ENCODE measurements at places on chromosomes 6 and 20.
A peak's percentile ranks its signal among the peaks of the same experiment; 100 is the strongest.

DNA sequence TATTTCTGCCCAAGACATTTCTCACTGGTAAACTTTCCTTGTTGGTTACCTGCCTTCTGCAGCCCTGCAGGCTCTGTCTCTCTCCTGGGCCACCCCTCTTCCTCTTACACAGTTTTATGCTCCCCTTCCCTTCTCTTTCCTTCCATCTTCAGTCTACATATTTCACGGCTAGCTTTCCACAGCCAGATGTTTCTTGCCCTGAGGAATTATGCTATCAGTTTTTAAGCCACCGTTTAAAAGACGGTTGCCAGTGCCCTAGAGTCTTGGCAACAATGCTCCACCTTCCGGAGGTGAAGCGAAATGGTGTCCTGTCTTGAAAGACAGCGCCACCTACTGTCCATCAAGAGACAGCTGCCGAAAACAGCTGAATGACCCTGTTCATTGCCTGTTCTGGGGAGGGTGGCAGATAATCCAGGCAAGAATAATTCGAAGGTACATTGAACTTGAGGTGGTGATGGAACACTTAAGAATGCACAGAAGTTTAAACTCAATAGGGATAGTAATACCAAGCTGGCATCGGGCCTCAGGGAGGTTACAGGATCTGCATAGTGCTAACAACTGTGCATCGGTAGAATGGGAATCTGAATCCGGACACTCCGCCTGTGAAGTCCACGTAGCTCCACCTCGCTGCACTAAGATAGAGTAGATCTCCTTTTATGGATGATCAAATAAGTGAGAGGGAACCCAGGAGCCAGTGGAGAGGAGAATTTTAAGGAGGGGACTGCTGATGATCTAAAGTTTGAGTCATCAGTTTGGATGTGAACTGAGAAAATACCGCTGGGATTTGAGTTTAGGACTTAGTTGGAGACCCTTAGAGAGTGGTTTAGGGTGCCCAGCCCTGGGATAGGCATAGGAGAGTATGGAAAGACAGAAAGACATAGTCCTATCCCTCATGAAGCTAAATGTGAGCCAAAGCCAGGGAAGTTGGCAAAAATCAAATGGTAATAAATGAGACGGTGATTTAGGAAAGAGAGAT lies 4.8 kb upstream of the TRIM40 start:
- DNase-seq, result peak; percentile 64

GRCh38 chr20:23232219-23232581 lies 118.4 kb upstream of the NXT1 start:
- no peak for DNase-seq

DNA sequence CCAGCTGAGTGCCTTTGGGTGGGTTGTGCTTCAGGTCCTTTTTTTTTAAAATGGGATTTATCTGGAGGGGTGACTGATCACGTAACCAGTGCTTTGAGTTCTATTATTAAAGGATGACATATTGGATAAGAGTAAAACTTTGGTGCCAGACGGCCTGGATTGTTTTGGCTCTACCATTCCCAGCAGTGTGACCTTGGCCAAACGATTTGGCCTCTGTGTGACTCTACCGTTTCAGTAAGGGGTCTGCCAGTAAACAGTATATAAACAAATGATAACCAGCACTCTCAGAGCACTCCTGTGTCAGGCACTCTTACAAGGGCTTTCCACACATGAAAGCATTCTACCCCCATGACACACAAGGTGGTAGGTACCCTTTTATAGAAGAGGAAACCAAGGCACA lies 8.7 kb downstream of the SCRT2 start:
- no peak for DNase-seq

- DNase-seq, result no peak
Observed at GRCh38 chr20:54711071-54711470, 235.7 kb downstream of the DOK5 start.

DNA sequence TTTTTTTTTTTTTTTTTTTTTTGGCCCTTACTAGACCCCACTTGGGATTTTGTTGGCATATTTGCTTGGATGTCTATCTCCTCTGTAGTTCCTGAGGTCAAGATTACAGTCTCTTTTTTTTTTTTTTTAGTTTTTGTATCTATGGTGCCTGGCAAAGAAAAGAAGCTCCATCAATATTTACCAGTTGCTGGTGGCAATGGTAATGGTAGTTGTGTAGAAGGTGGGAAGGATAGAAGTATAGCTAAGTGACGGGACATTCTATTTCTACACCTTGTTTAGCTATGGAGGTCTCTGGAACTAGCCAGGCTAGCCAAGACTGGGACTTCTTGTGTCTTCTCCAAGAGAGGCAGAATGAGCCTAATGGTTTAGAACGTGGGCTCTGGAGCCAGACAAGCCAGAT lies 42.2 kb upstream of the TNFAIP3 start:
- no peak for DNase-seq

GRCh38 chr6:12286373-12287110 lies 3.6 kb upstream of the EDN1 start:
- no peak for DNase-seq

- no peak for DNase-seq
Observed at GRCh38 chr20:19749618-19750071, 8.4 kb upstream of the RIN2 start.

GRCh38 chr6:44665143-44665542 lies 277.6 kb downstream of the CDC5L start:
- no peak for DNase-seq

- DNase-seq, result no peak
Observed at GRCh38 chr6:169862892-169863525, 111.6 kb downstream of the ERMARD start.

DNA sequence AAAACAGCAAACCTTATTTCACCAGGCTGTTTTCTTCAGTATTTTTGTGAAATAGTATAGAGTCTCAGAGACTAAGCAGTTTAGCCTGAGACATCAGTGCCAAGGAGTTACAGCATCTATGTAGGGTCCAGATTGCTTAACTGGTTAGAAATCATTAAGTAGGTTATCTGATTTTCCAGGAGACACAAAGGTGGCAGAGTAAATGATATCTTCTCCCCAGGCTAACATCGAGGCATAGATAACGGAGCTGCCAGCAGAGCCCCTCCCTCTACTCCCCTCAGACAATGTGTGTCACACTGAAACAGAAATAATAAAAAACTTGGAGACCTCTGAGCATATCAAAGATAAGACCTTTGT lies 473.0 kb upstream of the CITED2 start:
- DNase-seq, result no peak

DNA sequence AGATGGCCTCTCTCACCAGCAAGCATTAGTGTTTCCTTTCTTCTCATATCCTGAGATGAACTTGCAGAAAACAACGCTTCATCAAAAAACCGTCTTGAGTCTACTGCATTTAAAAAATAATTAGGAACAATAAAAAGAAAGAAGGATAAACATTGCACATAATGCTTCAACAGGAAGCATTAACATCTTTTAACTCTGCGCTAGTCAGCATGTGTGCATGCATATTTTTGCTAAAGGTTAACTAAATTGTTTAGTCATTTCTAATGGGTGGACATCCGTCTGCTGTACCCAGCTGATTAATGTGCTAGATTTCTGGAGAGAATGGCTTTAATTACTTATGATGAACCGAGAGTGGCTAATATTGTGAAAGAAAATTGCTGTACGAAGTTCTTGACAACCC lies 349.3 kb downstream of the SOX4 start:
- DNase-seq, result no peak

- DNase-seq, result no peak
Observed at GRCh38 chr6:2179241-2179640, 66.2 kb downstream of the GMDS start.

DNA sequence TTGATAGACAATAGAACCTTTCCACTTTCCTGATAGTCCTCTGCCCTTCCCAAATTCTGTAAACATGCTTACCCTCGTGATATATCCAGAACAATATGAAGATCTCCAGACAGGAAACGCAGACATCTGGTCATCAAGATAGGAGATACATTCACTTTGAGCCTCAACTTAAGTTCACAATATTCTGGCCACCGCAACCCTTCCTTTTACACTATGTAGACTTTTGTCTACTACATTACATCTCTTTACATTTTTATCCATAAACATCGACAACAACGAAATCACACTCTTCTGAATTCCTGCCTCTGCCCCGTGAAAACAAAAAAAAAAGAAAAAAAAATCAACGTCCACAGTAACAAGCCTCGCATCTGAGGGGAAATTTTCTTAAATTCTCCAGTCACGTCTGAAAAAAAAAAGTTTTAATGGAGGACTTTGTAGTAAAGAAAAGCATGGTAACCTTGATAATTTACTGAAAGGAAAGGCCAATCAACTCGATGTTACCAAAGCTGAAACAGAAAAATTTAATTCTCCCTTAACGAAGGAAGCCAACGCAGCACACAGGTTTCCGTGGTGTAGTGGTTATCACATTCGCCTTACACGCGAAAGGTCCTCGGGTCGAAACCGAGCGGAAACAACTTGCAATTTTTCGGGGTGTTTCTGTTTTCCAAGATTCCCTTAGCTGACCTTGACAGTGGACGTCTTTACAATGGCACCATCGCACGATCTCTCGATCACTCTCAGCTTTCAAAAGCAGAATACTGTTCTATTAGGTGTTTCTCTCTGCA lies 21.8 kb downstream of the POM121L2 start:
- DNase-seq, result peak; percentile 97

DNA sequence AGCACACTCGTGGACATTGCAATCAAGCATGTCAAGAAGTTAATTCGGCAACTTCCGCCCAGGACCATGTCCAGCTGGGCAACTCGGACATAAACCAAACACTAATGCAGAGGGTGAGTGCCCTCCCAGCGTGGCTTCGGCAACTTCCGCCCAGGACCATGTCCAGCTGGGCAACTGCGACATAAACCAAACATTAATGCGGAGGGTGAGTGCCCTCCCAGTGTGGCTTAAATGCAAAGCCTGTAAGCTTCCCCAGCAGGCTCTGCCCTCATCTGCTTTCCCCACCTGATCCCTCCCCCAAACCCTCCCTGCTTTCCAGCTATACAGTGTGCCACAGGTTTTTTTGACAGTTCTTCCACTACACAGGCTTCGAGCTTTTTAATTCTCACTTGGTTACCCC lies 143.4 kb downstream of the PXDC1 start:
- DNase-seq, result no peak

DNA sequence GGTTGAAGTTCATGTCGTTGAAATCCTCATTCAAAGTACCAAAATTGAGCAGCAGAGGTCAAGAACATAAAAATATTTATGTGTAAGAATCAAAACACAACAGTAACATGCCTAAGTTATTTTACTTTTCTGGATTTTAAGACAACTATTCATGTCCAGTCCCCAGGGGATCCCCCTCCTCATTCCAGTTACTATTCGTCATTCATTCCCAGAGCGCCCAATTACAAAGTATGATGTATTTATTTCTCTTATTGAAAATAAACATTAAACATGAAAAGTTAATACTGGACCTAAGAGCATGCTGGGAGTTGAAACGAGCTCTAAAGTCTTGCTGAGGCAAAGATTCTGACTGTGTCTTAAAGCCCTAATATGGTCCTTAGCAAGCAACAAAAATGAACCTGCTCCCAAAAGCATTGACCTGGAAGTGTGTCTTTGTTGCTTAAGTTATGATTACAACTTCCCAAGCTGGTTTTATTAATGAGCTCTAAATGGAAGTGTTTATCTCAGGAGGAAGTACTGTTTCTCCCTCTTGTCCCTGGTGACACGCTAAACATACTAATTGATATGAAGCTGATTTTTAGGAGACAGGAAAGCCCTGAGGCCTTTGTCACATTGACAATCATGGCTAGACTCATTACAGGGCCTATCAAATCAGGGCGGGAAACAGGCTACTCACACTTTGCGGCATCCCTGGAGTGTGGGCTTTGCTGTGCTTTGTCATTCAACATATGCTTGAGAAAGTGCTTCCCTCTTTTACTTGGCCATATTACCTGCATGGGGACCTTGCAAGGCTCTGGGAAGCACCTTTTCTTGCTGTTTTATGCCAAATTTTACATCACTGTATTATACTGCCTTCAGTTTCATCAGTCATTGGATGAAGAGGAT lies 192.2 kb upstream of the DTNBP1 start:
- no peak for DNase-seq

GRCh38 chr6:84854811-84855400 lies 90.5 kb upstream of the TBX18 start:
- no peak for DNase-seq

DNA sequence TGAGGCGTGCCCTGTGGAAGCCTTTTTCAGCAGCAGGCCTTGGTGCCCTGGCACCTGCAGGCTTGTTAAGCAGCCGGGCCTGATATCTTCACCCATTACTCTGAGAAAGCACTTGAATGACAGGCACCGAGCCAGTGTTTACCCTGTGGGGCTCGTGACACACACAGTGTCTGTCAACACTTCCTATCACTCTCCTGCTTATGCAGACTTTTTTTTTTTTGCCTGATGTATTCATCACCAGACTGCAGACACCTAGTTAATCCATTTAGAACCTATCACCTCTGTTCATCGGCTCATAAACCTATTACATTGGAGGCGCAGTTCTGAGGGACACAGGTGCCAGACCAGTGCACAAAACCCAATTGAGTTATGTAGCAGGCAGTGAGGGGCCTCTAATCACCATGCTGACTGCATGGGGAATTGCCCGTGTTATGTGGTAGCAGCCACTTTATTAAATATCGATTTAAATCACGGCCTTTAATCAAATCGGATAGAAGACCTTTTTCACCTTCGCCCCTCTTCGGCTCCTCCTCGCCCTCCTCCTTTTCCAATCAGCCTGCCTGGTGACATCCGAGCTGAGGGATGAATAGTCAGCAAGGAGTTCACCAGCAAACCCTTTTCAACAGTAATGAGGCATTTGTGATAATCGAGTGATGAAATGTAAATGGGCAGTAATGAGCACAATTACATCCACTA lies 962.9 kb upstream of the SLC35B3 start:
- no peak for DNase-seq

DNA sequence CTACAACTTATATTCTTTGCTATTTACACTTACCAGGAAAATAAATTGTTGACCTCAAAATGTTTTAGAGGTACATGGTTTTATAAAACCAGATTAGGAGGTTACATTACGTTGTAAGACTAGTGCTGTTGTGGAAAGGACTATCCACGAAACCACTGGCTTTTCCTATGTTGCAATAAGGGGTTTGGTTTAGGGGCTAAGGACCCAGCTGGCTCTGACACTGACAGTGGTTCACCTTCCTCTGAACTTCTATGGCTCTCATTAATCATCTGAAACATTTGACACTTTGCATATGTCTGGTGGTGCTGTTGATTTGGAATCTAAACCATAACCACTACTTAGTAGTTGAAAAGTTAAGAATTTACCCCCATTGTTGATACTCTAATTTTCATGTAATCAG lies 186.7 kb downstream of the NKAIN2 start:
- DNase-seq, result no peak

- no peak for DNase-seq
Observed at GRCh38 chr6:35752330-35752729, 15.5 kb downstream of the ARMC12 start.

Measured in Panc1 (cell line).